ENCODE measurements at places on chromosomes 16 and 17. TPM values are rescaled to one million over a fixed set of nuclear protein-coding genes. Genes with fewer than 3 reads are reported as not detected.

BORCS6 gene
- 6.5 TPM for total RNA-seq

EMC8 gene
- total RNA-seq = 121 TPM

RNF222 gene
- not detected for total RNA-seq

KRTAP4-9 gene
- 0.57 TPM for total RNA-seq

SLC9A5 gene
- 0.57 TPM for total RNA-seq

JPT1 gene
- 260 TPM for total RNA-seq

OR3A3 gene
- not detected for total RNA-seq

CA10 gene
- total RNA-seq = not detected

DNA sequence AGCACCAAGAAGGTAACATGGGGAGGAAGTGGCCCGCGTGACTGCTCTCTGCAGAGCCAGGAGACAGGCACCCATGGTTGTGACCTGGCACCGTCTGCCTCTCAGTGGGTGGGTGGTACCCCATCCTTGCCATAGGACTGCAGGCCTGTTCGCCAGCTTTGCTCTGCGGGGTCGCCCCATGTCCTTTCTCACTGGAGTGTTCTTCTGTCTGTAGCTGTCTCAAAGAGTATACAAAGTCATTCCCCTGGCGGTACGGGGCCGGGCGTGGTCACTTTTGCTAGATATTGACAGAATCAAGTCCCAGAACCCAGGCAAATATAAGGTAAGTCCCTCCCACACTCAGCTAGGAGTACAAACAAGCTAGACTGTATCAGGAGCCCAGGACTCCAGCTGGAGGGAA lies 6.0 kb downstream of the TBC1D26 start:
- no peak for DNase-seq

DNA sequence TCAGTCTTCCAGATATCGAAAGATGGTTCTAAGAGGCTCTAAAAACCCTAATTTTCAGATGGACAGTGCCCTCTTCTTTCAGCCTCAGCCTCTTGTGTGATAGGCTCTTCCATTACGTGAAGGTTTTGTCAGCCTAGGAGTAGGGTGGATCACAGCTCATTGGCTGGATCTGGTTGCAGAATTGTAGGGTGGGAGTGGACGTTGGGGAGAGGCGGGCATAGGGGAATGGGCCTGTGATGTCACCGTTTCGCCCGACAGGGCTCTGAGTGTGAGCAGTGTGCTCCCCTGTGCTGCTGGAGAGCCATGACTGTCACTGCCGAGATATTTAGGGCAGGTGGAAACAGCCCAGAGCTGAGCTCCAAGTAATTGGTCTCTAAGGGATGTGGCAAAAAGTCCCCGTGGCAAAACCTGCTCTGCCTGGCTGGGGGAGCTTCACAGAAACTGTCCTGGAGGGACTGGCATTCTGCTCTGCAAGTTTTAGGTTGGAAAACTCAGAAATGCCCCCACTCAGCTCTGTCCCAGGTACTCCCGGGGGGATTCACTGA lies 6.2 kb upstream of the WFIKKN1 start:
- no peak for DNase-seq

DNA sequence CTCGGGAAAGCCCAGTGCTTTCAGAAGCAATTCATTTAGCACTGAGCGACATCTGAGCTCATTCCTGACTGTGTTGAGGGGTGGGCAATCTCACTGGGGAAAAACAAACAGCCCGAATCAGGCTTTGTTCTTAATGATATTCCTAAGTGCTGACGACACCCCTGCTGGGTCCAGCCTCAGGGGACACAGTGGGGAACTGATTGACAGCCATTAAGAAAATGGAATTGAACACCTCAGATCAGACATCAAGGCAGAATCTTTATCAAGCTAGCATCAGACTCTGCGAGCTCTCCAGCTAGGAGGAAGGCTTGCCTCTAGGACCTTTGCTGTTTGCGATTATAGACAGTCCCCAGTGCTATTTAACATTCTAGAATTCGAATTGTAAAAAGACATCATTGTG lies 22.5 kb upstream of the LYRM9 start:
- DNase-seq = no peak

DNA sequence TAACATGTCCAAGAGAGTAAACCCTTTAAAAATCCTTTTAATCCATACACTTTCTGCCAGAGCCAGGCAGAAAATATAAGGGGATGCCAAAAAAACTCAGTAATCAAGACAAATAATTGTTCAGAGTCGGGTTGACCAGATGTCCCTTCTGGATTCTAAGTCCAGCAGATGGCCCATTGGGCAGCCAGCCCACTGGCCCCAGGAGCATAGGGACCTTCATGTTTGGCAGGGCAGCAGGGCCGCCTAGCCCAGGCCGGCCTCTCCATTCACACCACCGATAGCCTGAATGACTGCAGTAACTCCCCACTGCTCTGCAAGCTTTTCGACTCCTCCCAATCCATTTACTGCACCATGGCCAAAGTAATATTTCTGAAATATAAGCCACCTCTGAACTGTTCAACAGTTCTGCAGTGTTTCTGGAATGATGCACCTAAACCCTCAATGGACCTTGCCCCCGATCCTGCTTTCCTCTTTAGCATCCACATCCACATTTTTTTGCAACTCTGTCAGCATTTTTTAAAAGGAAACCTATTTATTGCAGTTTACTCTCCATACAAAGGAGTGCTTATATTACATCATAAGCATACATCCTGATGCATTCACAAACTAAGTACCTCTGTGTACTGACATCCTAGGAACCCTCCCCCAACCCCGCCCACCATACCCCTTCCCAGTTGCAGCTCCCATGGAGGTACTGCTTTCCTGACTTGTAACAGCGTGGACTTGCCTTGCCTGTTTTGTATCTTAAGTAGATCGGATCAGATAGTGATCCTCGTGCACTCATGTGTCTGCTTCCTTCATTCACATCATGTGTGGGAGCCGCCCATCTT lies 46.4 kb downstream of the LDHD start:
- no peak for DNase-seq

- DNase-seq = no peak
Measured at GRCh38 chr17:11511696-11512095, 86.6 kb upstream of the DNAH9 start.

DNA sequence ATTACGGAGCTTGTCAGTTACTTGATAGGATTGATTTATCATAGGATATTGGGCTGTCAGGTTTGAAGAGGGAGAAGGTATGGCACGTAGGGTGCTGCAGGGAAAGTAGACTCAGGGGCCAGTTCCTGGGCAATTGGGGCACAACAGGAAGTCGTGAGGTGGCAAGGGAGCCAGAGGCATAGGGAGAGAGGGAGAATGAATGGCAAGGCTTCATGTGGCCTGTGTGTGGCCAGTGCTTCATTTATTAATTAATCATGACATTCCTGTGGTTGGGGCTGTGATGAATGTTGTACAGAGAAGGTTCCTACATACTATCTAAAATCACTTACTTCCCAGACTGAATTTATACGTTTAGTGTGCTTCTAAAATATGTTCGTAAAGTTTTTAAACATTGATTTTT lies 19.3 kb downstream of the MFSD11 start:
- DNase-seq = no peak

- peak; percentile 99 for DNase-seq
Measured at GRCh38 chr16:3003582-3004270, 9.0 kb upstream of the CLDN9 start.

- DNase-seq = peak; percentile 85
Measured at GRCh38 chr16:10964039-10964890, 19.9 kb downstream of the CLEC16A start.

DNA sequence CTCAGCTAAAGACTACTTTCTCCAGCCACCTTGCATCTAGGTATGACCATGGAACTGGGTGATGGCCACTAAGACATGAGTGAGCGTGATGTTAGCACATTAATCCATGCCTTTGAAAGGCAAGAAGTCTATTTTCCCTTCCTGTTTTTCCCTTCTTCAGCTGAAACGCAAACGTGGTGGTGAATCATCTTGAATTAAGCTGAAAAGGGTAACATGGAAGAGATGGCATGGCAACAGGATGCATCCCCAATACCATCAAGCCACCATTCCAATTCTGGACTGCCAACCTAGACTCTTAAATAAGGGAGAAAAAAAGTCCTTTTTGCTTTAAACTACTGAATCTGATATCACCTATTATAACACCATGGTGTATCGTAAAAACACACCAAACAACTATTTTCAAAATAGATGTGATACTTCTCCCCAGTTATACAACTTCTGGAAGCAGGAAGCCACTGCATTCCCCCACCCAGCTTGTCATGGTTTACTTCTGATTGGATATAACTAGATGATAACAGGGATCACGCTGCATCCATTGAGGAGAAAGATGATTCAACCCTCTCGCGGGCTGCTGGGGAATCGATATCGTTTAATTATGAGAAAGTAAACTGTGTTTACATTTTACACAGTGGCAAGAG lies 368.6 kb downstream of the CDH13 start:
- DNase-seq = peak; percentile 57
